NCI-H1417 treated with DMSO at 0.1 percent for 48 hours (cell line): ENCODE measurements at places on chromosomes 3 and 15.

GRCh38 chr3:1962396-1963088 lies 136.1 kb upstream of the CNTN4 start:
- DNase-seq: peak; percentile 96

- DNase-seq: no peak
Measured at GRCh38 chr15:100220058-100220768, 121.6 kb downstream of the ADAMTS17 start.

GRCh38 chr15:78950902-78951840 lies 6.3 kb upstream of the CTSH start:
- DNase-seq: no peak

DNA sequence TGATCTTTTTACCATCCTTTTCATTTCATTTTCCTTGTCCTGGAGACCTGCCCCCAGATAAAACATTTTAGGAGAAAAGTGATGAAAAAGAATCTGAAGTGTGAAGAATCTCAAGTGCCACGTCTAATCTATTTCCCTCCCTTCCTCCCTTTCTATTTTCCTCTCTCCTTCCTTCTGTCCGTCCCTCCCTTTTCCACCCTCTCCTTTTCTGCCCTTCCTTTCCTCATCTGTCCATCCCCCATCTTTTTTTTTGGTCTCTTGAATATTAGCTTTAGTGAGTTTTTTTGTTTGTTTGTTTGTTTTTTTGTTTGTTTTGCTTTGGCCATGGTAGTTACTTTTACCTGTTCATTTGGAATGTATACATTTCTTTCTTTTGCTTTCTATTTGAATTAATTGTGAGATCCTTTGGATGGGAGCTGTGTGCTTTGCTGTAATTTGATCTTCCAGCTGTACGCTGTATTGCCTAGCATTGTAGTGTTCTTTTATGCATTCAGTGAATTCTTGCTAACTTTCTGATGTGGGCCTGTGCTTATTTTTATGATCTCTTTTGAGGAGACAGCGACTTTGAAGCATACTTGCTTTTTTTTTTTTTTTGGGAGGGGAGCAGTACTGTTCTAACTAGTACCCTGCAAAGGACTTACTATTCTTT lies 19.2 kb downstream of the CDIN1 start:
- no peak for DNase-seq
